ENCODE measurements at places on chromosomes 1 and 21.

- no peak for DNase-seq
These were observed 4.3 kb upstream of the SHISA4 start for GRCh38 chr1:201884425-201884824.

DNA sequence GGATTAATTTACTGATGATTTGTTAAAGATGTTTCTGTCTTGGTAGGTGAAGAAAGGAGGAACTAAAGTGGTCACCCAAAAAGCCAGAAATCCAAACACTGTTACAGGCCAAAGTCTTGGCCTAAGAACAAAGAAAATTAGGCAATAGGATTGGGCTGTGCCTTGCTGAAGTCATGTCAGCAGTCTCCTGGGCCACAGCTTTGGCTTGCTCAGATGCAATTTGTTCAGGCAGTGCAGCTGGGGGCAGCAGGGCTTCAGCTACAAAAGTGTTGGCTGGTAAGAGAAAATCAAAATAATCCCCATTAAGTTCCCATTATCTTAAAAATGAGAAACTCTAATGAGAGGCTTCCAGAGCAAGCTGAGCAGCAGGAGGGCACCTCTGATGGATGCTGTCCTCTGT is 14.0 kb upstream of the RAP1A start:
- DNase-seq = no peak

GRCh38 chr1:52904927-52905698 is 16.4 kb downstream of the ECHDC2 start:
- DNase-seq = no peak

DNA sequence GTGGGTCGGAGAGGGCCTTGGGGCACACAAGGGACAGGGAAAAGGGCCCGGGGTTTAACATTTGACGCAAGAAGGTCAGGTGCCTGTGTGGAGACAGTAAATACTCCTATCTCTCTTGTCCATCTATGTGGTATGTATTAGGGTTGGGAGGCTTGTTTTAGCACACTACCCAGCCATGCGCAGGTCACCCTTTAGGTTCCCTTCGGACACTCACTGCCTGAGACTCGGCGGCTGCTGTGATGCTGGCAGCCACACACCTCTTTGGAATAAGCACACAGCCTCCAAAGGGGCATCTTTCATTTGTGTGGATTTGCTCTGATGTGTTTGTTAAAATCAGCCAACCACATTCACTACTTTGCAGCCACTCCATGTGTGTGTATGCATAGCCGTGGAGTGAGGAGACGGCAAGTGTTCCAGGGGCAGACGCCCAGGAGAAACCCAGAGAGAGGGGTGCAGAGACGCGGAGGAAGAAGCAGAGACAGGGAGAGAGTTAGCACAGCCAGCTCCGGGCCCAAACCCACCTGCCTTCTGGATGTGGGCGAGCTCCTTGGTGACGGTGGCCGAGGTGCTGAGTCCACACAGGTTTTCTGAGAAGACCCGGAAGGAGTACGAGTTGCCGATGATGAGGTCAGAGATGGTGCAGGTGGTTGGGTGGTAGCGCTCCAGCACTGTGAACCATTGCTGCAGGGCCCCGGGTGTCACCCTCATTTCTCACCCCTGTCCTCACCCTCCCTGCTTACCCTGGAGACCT is 5.7 kb downstream of the MYBPH start:
- no peak for DNase-seq

DNA sequence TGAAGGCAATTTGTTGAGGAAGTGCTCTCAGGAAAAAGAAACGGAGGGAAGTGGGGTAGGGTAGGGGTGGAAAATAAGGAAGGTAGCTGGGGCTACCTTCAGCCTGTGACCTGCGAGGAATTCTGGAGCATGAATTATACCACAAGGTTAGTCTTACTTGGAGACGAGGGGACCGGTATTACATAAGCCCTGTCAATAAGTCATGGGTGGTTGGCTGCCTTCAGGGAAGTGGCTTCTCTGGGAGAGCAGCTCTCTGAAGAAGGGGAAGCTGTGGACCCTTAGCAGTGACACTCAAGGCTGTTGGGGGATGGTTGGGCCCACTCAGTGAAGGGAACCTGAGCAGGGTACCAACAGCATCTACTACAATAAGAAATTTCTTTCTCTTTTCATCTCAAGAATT is 111.3 kb downstream of the TNFSF18 start:
- DNase-seq = no peak

DNA sequence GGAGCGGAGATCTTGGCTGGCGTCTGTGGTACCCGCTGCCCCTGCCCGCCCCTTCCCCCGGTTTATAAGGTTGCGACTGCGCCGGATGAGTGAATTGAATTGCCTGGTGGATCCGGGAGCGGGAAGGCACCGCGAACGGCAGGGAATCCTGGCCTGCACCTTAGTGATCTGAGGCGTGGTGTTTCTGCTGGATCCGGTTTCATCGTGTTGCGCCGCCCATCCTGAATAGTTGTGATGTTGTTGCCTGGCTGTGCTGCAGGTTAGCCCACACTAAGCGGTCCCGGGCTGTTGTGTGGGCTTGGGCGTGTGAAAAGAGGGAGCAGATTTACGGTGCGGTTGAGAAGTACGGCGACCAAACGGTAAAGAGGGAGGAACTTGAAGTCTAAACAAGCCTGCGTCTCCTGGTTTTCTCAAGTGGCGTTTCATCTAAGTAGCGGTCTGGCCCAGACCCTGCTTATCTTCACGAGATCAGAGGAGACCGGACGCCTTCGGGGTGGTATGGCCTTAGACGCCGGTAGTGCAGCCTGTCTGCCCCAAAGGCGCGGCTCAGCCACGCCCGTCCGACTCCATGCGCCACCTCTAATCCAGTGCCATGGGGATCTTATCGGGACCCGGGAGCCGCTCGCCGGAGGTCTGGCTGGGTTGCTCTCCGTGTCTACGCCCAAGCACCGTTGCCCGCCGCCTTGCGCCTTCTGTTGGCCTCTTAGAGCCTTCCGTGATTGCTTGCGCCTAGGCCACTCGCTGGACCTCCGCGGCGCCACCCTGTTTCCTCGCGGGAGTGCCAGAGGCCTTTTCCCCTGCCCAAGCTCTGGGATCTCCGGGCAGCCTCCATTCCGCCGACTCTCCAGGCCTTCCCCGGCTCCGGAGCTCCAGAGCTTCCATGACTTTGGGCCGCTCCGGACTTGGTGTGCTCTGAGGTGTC is 87.5 kb upstream of the RHOU start:
- peak; percentile 38 for DNase-seq

GRCh38 chr1:178538192-178538916 is 25.4 kb downstream of the TEX35 start:
- DNase-seq = no peak

DNA sequence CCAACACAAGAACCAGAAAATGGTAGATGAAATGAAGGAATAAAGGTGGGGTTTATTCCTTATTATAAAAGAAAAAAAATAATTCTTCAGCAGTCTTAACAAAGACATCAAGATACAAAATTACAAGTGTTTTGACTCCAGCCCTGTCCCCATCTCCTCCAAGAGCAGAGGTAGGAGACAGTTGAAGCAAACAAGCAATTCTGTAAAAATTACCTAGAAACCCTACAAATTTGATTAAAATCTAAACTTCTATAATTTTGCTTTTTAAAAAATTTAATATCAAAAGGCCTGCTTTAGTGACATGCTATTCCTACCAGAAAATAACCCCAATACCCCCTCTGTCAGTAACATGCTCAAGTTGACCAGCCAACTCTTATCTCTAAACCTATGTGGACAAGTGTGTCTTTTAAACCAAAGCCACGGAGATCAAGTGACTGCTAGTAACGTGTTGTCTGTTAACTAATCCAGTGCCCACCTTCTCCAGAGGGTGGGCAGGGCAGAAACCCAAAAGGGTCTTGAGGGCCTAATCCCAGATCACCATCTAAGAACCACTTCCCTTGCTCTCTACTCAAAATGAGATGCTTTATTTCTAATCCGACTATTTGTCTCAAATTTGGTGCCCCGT is 8.4 kb downstream of the GLUL start:
- no peak for DNase-seq

DNA sequence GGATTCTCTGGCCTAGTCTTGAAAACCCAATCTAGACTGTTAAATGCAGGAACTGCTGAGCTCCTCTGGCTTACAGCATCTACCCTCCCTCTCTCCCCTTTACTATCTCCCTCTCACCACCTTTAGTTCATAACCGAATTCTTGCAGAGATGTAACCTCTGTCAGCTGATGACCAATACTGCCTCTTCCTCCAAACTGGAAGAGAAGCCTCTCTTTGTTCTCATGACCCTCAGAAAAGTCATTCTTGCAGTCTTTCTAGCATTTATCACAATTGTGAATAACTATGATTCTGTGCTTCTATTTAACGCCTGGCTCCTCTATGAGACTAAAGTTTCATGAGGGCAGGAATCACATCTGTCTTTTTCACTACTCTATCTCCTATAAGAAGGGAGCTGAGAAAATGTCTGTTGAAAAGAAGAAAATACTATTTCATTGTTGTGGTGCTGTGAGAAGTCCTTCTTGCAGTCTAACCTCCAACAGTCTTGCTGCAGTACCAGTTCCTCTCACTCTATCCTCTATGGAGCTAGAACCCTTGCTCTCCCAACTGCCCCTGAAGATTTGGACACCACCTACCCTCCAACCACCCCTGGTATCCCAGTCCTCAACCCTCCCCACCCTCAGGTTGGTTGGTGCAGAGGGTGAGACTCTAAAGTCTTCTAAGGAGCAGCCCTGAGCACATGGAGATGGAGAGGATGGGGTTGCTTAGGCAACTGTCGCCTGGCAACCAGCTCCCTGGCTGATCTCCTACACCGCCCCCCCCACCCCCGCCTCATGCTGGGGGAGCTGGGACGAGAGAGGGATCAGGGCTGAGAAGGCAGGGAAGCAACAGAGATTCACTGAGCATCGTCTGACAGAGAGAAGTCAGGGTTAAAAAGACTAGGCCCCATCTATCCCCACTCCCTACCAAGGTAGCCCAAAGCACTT is 13.9 kb downstream of the MEF2D start:
- no peak for DNase-seq

GRCh38 chr1:47808612-47809011 is 188.6 kb downstream of the TRABD2B start:
- DNase-seq = no peak

- no peak for DNase-seq
These were observed 18.5 kb downstream of the DONSON start for GRCh38 chr21:33569991-33570390.

DNA sequence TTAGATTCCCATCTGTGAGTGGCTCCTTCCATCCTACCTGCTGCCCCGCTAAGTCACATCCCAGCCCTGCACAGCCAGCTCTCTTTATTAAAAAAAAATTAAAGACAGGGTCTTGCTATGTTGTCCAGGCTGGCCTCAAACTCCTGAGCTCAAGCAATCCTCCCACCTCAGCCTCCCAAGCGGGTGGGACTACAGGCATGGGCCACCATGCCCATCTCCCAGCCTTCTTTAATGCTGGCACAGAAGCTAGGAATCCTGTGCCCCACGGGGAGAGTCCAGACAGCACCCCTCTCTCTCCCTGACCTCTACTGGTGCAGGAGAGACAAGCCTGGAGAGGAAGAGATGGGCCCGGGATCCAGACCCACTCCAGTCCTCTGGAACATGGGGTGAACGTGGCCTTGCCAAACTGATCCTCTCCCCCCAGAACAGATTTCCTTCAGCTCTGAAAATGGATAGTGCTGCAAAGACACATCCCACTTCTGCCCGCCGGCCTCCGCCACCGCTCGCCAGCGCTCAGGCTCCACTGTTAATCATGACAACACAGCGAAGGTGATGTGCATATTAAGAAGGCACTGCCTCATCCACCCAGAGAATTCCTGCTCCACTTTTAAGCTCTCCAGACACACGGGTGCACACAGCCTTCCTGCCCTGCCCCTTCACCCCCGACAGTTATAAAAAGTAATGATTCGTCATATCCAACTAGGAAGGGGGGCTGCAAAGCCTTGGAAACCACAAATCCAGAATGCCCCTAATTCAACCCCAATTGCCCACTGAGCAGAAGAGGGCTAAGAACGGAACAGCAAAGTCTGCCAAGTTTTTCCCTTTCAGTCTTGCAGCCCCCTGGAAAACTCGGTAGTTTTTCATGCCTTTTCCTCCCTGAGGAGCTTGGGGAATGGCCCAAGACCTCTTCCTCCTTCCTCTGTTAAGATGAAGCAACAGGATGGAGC is 68.1 kb downstream of the MRPL37 start:
- DNase-seq = no peak

GRCh38 chr1:73635021-73635420 is 563.0 kb downstream of the LRRIQ3 start:
- DNase-seq = no peak

DNA sequence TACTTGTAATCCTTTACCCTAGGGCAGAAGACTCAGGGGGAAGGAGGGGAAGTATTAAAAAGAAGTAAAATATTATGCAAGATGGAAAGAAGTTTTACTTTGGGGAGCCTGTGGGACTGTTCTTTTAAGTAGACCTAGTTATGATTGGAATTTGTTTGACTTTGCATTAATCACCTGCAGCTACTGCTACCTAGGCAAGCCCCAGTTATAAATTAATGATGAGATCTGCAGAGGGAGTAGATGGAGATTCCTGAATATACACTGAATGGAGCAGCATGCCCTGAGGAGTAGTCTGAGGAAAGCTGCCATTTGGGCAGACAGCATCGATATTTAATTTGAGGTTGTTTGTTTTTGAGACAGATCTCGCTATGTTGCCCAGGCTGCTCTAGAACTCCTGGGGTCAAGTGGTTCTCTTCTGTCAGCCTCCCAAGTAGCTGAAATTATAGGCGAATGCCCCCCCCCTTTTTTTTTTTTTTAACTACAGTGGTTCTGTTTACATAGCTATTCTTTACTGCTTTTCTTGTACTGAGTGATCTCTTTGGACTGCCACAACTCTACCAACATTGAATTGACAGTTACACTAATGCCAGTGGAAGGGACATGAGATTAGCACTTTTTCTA is 81.4 kb upstream of the SERTAD4 start:
- DNase-seq = no peak

DNA sequence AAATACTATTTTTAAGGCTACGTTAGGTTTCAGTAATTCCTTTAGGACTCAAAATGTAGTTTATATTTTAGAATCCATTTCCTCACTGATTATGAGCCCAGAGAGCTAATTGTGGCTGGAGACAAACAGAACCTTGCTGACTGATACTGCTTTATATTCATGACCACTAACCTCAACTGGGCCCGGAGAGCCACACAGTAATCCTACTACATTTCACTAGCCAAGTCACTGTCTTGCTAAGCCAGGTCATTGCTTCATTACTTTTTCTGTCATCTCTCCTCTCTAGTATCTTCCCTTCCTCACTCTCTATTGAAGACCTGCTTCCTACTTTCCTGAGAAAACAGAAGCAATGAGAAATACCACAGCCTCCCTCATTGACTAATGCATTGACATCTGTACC is 24.7 kb downstream of the IL23R start:
- DNase-seq = no peak

GRCh38 chr21:32367158-32367557 is 25.7 kb downstream of the URB1 start:
- DNase-seq = no peak
